ENCODE measurements at places on chromosomes 3 and 15. TPM values are rescaled to one million over a fixed set of nuclear protein-coding genes. Genes with fewer than 3 reads are reported as not detected.

GASK1A gene
- not detected for total RNA-seq

C15orf62 gene
- total RNA-seq: not detected

DNA sequence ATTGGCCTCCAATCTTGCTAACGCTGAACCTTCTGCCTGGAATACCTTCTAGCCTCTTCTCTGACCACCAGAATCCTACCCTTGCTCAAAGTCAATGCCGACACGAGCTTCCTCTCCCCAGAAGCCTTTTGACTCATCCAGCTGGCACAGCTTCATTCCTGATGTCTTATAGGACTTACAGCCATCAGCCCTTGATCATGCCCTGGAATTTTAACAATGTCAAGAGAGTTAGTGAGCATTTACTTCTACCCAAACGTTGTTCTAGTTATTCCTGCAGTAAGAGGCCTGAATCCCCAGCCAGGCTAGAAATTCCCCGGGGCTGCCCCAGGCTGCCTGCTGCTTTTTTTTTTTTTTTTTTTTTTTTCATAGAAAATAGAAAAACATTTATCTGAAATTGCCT, 3.9 kb downstream of the CYP1A2 start:
- H3K27ac ChIP-seq: peak overlapping the region; percentile 28
- no peaks in the 10 kb centered on the region for H3K36me3 ChIP-seq
- no peak overlapping the region for H3K4me3 ChIP-seq
- H3K27me3 ChIP-seq: no peaks in the 10 kb centered on the region

DNA sequence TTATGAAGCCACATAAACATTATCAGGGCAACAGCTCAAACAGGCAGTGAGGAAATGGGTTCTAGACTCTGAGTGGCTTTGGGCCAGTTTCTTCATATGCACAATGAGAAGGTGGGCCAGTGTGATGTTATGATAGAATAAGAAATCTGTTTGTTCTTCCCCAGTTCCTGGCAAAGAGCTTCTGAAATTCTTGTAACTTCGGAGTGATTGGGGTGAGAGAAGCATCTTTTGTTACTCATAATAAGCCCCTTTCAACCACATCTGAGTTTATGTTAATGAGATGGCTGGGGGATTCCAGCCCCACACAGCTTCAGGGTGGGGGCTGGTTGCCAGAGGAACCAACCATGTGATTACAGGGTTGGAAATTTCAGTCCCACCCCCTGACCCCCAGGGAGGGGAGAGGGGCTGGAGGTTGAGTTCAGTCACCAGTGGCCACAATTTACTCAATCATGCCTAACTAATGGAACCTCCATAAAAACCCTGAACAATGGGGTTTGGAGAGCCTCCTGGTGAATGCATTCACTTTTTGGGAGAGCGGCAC, 57.0 kb upstream of the FRMD4B start:
- DNase-seq: no peak
- H3K27me3 ChIP-seq: no peaks in the 10 kb centered on the region
- H3K27ac ChIP-seq: no peak overlapping the region
- H3K36me3 ChIP-seq: no peaks in the 10 kb centered on the region
- H3K4me1 ChIP-seq: peaks cover 13% of the 10 kb centered on the region

GRCh38 chr15:70643783-70644125, 119.6 kb downstream of the UACA start:
- no peak for DNase-seq
- H3K4me3 ChIP-seq: no peak overlapping the region

DNA sequence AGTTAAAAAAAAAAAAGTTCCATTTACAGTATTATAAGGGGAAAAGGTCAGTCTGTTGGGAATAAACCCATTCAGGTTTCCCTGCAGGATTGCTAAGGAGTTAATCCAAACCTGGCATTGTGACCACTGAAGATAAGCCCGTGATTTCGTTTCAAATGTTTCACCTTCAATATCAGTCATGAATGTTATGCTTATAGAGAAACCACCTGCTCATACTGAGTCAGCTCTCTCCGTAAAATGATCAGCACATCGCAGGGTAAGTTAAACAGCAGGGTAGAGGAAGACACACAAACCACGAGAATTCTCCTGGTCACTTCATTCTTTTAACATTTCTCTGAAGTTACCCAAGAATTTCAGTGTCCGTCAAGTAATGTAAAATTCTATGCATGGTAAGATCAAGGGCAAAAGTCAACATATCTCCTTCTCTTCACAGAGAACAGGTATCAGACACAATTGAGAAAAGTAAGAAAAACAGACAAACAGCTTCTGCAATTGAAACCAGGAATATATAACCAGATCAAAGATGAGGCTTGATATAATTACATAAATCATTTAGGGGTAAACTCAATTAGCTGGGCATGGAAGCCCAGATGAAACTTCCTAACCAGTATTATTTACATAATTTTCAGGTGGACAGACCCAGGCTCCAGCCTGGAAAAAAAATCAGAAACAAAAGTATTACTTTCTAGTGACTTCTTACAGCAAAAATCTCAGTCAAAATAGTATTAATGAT, 67.6 kb upstream of the ARHGEF3 start:
- no peaks in the 10 kb centered on the region for H3K36me3 ChIP-seq
- H3K4me1 ChIP-seq: no peaks in the 10 kb centered on the region
- H3K27ac ChIP-seq: no peak overlapping the region
- H3K4me3 ChIP-seq: no peak overlapping the region

DNA sequence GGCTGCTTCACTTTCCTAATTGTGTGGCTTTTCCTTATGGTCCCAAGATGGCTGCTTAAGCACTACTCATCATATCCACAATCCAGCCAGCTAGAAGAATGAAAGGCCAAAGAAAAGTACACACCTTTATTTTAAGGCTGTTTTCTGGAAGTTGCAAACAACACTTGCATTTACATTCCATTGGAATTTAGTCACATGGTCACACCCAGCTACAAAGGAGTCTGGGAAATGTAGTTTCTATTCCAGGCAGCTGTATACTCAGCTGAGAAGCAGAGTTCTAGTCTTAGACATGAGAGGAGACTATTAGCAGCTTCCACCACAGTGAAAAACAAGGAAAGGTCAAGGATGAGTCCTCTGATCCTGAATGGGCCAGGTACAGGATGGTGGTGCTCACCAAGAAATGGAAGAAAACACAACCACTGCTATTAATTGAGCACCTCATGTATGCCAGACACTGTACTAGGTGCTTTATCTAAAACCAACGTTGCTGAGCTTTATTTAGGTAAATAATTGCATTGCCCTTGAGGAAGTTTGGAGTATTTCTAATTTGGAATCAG, 28.0 kb upstream of the ATG7 start:
- no peak overlapping the region for H3K4me3 ChIP-seq
- H3K36me3 ChIP-seq: peaks cover 5% of the 10 kb centered on the region
- DNase-seq: no peak
- H3K27me3 ChIP-seq: no peaks in the 10 kb centered on the region
- no peak overlapping the region for H3K27ac ChIP-seq
- peaks cover 11% of the 10 kb centered on the region for H3K4me1 ChIP-seq

- no peak for DNase-seq
- H3K36me3 ChIP-seq: no peaks in the 10 kb centered on the region
- peaks cover 66% of the 10 kb centered on the region for H3K4me1 ChIP-seq
These were observed 78.8 kb upstream of the THBS1 start for GRCh38 chr15:39502082-39502447.
